Colonic mucosa (tissue), 4 donors: ENCODE measurements at places on chromosomes 12 and 14.

DNA sequence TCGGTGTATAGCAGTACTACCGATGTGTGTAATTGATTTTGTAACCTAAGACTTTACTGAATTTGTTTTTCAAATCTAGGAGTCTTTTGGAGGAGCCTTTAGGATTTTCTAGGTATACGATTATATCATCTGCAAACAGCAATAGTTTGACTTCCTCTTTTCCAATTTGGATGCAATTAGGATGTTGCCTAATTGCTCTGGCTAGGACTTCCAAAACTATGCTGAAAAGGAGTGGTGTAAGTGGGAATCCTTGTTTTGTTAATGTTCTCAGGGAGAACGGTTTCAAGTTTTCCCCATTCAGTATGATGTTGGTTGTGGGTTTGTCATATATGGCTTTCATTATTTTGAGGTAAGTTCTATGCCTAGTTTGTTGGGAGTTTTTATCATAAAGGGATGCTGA, 171.6 kb upstream of the PDE3A start:
- no peaks in the 10 kb centered on the region for H3K4me1 ChIP-seq
- H3K27me3 ChIP-seq: no peaks in the 10 kb centered on the region
- no peak for DNase-seq
- no peak overlapping the region for H3K4me3 ChIP-seq
- no peaks in the 10 kb centered on the region for H3K36me3 ChIP-seq

GRCh38 chr12:86826051-86826450, 569.9 kb upstream of the MGAT4C start:
- no peaks in the 10 kb centered on the region for H3K27me3 ChIP-seq
- H3K27ac ChIP-seq: no peak overlapping the region
- DNase-seq: no peak
- H3K4me1 ChIP-seq: no peaks in the 10 kb centered on the region
- H3K36me3 ChIP-seq: no peaks in the 10 kb centered on the region

GRCh38 chr14:75636100-75636692, 24.5 kb downstream of the ERG28 start:
- no peak overlapping the region for H3K27ac ChIP-seq
- no peak for DNase-seq
- H3K36me3 ChIP-seq: no peaks in the 10 kb centered on the region
- H3K4me3 ChIP-seq: no peak overlapping the region
- H3K27me3 ChIP-seq: no peaks in the 10 kb centered on the region

DNA sequence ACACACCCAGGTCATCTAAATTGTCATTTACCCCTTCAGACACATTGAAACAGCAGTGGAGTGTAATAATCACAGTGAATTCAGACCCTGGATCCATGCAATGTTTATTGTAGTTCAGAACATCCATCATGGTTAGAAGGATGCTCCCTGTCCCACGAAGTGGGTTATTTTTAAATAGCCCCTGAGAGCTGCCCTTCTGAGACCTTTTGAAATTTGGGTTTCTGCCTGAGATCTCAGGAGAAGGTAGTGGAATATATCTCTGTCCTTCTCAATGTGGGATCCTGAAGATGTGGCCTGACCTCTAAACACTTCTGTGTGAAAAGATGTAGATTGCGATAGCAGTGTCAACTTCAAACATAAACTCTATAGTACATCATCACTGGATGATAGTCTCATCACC, 1080.6 kb downstream of the TMEM121 start:
- no peak for DNase-seq
- no peak overlapping the region for H3K27ac ChIP-seq
- no peaks in the 10 kb centered on the region for H3K27me3 ChIP-seq
- H3K36me3 ChIP-seq: no peaks in the 10 kb centered on the region

DNA sequence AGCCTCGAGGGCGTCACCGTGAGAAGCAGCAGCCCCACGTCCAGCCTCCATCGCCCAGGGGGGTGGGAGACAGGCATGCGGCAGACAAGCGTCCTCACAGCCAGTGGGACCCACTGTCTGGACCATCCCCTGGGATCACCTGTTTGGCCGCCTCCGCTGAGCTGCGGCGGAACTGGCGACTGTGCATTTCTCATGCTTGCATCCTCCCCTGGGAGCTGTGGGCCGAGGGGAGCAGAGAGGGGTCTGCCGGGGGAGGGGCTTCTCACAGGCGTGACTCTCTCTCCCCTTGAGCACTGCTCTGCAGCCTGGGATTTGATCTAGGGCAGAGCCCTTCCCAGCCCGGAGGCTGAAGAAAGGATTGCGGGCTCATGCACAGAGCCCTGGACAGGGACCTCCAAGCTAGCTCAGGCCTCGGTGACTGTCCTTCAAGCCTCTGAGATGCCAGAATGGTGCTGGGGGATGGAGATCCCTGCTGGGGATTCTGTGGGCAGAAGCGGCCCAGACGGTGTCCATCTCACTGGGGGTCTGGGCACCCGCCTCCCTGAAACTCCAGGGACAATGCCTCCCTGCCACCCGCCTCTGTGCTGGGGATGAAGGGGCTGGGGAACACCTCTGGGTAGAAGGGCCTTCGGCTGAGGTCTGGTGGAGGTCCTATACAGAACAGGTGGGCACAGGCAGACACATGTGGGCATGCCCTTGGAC, 61.1 kb downstream of the PRIMA1 start:
- H3K4me3 ChIP-seq: no peak overlapping the region
- no peak overlapping the region for H3K27ac ChIP-seq
- no peaks in the 10 kb centered on the region for H3K27me3 ChIP-seq
- no peak for DNase-seq
- H3K36me3 ChIP-seq: no peaks in the 10 kb centered on the region
- H3K4me1 ChIP-seq: no peaks in the 10 kb centered on the region

- H3K27me3 ChIP-seq: no peaks in the 10 kb centered on the region
- no peaks in the 10 kb centered on the region for H3K4me1 ChIP-seq
- no peak overlapping the region for H3K27ac ChIP-seq
These were observed 1.4 kb downstream of the ZNF385A start for GRCh38 chr12:54383041-54383609.

DNA sequence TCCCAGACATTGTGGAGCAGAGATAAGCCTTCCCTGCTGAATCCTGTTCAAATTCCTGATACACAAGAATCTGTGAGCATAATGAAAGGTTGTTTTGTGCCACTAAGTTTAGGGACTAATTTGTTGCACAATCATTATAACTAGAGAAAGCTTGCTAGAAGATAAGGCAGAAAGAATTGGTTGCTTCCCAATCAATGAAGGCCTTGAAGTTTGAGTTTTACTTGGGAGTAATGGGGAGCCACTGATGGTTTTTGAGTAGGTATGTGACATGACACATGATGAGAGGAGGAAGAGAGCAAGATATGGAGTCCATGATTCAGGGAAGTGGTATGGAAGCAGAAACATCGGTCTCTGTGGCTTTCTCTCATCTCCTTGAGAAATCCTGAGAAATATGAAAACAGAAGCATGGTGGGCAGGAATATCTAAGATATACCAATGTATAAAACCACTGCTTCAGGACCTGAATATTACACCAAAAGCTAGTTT, 13.3 kb upstream of the TCP11L2 start:
- no peaks in the 10 kb centered on the region for H3K4me1 ChIP-seq
- H3K36me3 ChIP-seq: no peaks in the 10 kb centered on the region
- H3K4me3 ChIP-seq: no peak overlapping the region

DNA sequence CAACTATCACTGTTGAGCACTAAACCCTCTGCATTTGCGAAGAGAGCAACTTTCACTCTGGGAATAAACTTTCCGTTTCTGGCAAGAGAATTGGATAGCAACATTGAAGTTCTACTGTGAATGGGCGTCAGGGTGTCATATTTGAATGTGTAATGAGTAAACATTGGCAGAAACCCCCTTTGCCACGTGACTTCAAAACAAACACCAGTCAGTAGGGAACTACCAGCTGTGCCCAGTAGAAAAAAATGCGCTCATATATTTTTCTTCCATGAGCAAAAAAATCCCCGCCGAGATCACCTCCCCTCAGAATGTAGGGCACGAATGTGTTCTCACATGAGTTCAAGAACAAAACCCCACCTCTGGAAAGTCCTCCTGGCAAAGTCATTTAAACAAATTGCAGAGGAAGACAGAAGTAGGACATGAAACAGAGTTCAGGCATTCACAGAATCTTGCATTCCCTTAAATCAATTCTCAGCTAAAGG, 80.6 kb downstream of the BTG1 start:
- H3K4me3 ChIP-seq: no peak overlapping the region
- H3K36me3 ChIP-seq: no peaks in the 10 kb centered on the region
- DNase-seq: peak; percentile 54

DNA sequence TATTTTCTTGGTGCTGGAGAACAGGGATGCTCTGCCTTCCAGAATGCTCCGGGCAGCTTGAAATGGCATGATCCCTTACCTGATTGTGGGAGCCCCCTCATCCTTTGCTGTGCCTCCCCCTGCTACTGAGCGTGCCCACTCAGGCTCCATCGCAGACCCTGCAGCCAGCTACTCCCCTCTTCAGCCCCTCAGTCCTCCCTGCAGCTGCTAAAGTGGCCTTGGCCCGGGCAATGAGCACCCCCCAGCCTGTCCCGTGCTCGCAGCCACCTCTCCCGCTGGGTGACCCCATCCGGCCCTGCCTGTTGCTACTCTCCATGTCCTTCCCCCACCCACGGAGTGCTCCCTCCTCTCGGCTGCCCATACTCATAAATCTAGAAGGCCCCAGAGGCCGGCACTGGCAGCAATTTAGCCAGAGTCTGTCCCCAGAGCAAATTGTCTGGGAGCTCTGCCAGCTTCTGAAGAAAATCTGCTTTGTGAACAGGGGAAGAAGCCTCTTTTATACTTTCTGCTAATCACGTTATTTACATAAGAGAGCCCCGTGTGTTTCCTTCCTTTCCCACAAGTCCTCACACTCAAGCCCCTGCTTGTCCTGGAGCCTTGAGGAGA, 143.7 kb upstream of the FRMD6 start:
- H3K27me3 ChIP-seq: no peaks in the 10 kb centered on the region
- no peaks in the 10 kb centered on the region for H3K36me3 ChIP-seq
- H3K27ac ChIP-seq: peak overlapping the region; percentile 9

GRCh38 chr12:56792678-56793077, 29.6 kb downstream of the HSD17B6 start:
- no peak overlapping the region for H3K27ac ChIP-seq
- no peaks in the 10 kb centered on the region for H3K4me1 ChIP-seq
- no peaks in the 10 kb centered on the region for H3K27me3 ChIP-seq

- H3K27ac ChIP-seq: peak overlapping the region; percentile 58
- H3K27me3 ChIP-seq: no peaks in the 10 kb centered on the region
- H3K36me3 ChIP-seq: no peaks in the 10 kb centered on the region
- peak; percentile 65 for DNase-seq
These were observed 59.4 kb downstream of the DDX51 start for GRCh38 chr12:132084621-132085290.

- no peaks in the 10 kb centered on the region for H3K36me3 ChIP-seq
- peak; percentile 0 for DNase-seq
These were observed 282.4 kb downstream of the DPF3 start for GRCh38 chr14:72611506-72611905.

DNA sequence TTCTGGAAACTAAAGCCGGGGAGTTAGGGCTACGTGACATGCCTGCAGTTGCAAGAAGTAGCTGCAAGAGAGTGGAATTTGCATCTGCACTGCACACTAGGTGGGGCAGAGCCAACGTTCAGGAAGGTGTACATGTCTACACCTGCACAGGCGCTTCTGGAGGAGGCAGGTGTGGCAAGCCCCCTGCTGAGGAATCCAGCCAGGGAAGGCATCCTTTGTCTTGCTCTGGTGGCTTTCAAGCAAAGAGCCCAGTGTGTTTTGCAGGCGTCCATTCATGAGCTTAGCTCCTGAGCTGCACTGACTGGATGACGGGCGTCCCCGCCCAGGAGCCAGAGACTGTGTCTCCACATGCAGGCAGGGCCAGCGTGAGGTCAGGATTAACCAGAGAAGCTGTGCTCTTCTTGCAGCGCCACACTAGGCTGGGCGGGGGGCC, 116.3 kb downstream of the ZFP36L1 start:
- no peak for DNase-seq
- no peaks in the 10 kb centered on the region for H3K36me3 ChIP-seq
- H3K4me1 ChIP-seq: no peaks in the 10 kb centered on the region
- no peak overlapping the region for H3K4me3 ChIP-seq
- H3K27ac ChIP-seq: no peak overlapping the region

DNA sequence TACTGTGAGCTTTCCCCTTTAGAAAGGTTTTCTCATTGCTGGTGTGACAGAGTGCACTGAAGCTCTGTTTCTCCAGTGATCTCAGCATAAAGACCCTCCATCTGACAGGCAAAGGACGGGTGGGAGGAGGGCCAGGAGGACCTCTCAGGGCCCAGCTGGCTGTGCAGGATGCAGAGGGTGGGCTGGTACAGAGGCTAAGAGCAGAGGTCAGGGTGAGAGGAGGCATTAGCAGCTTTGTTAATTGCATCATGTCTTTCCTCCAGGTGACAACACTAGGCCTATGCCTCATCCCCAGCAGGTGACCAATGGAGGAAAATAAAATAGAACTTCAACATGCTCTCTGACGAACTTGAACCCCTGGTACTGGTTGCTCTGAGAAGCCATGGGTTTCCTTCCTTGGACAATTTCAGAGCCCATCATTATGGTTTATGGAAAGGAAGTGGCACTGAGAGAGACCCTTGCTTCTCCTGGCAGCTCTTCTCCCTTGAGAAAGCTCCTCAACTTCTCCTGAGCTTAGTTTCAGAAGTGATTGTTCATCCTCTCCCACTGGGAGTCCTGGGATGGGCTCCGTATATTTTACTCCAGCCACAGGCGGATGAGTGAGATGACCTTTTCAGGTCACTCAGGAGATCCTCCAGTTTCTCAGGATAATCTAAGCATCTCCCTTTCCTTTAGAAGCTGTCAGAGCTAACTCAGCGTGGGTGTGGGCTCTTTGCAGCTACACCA, 45.8 kb upstream of the ATP23 start:
- no peak overlapping the region for H3K4me3 ChIP-seq
- peak overlapping the region; percentile 92 for H3K27ac ChIP-seq
- H3K27me3 ChIP-seq: no peaks in the 10 kb centered on the region
- peaks cover 41% of the 10 kb centered on the region for H3K4me1 ChIP-seq
- no peak for DNase-seq
- H3K36me3 ChIP-seq: no peaks in the 10 kb centered on the region

DNA sequence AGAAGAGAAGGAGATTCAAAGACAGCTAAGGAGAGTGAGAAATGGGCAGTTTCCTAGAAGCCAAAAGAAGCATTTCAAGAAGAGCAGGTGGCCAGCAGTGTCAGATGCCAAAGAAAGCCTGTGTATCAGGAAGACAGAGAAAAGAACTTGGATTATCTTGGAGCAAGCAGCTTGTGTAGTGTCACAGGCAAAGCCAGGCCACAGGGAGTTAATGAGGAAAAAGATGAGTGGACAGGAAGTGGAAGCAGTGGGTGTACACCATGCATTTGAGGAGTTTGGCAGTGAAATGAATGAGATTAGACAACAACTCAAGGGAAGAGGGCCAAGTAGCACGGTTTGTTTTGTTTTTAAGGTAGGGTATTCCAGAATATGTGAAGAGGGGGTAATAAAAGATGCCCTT, 5.6 kb upstream of the MYH7 start:
- H3K27me3 ChIP-seq: no peaks in the 10 kb centered on the region
- no peak for DNase-seq
- no peaks in the 10 kb centered on the region for H3K4me1 ChIP-seq
- no peaks in the 10 kb centered on the region for H3K36me3 ChIP-seq
- H3K27ac ChIP-seq: no peak overlapping the region

- no peak overlapping the region for H3K27ac ChIP-seq
- H3K36me3 ChIP-seq: no peaks in the 10 kb centered on the region
- H3K27me3 ChIP-seq: no peaks in the 10 kb centered on the region
- DNase-seq: no peak
- H3K4me1 ChIP-seq: no peaks in the 10 kb centered on the region
These were observed 207.6 kb downstream of the BCL11B start for GRCh38 chr14:99064262-99064954.
